ENCODE measurements at places on chromosomes 7 and 10.

DNA sequence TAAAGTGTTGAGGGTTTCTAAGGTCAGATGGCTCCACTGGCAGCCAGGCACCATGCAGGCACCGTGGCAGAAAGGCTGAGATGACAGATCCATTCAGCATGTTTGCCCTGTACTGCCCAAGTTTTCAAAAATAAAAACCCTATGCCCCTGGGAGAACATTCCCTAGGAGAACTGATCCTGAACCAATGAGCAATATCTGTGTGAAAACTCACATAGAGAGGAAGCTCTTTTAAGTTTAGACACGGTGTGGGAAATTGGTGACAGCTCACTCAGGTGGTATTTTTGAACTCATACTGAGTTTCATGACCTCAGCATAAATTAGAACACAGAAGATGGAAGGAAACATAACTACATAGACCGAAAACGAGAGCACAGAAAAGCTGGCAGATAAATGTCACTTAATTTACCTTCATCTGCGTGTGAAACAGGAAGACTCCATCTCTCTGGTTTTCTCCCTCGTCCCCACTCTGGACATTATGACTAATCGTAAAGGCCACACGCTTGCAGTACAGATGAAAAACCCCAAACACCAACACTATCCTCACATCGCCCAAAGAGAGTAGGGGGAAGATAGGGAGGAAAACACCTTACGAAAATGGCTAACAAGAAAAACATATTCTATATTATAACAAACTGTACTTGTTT, 127.8 kb downstream of the ICA1 start:
- DNase-seq, result no peak

DNA sequence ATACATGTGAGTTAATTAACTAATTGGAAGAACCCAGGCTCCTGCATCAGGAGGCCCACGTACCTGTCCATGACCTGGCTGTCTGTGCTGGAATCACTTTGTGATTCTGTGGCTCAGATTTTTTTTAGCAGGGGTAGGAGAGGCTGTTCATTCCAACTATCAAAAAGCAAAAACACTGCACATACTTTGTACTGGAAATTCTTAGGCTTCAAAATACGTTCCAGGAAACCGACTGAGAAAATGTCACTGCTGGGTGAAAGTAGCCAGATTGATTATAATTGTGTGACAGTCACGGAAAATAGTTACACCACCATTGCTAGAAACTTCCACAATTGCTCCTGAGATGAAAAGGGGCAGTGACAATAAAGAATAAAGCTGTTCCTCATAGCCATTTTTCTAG, 91.0 kb downstream of the SLC16A9 start:
- DNase-seq, result no peak

DNA sequence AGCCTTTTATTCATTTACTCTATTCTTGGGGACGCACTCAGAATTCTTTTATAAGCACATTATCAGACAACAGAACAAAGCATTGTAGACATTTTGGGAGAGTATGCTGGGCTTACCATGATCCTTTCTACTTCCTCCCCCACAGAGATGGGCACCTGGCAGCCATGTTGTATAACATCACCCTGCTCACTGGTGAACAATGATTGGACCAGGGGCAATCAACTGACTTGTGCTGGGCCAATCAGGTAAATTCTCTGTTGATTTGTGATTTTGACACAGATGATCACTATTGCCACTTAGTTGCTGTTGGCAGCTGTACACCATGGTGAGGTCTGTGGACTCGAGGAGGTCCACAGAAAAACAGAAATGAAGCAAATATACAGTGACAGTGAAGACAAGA, 43.7 kb downstream of the WNT2 start:
- no peak for DNase-seq

- no peak for DNase-seq
These were observed 43.6 kb downstream of the GUSB start for GRCh38 chr7:65938336-65938895.

- DNase-seq, result no peak
These were observed 127.6 kb downstream of the TNS3 start for GRCh38 chr7:47454069-47454973.

GRCh38 chr7:92631067-92631849, 41.1 kb upstream of the FAM133B start:
- no peak for DNase-seq

GRCh38 chr10:123808286-123808685, 83.3 kb downstream of the CPXM2 start:
- DNase-seq, result no peak

- DNase-seq, result no peak
These were observed 34.7 kb downstream of the ENTPD7 start for GRCh38 chr10:99693933-99694583.

- no peak for DNase-seq
These were observed 35.4 kb upstream of the FAM133B start for GRCh38 chr7:92625617-92626016.

DNA sequence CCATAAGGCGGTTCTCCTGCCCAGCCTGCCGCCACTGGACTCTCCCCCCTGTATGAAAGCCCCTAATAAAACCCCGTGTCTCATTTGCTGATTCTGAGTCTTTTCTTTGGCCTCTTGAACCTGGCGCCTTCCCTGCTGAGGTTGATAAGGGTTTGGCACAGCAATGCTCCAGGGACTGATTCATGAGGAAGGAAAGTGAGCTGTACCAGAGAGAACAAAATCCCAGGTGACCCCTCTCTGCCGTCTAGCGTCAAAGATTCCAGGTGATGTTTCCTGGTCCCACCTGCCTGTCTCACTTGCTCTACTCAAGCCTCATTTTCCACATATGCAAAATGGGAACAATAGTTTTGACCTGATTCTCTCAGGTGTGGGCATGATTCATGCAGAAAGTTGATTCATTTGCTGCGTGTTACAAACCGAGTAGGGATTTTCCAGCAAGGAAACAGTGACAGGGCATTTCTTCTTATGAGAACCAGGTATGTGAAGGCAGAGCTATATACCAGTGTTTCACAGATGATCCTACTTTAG, 730.6 kb upstream of the IGFBP3 start:
- DNase-seq, result no peak

DNA sequence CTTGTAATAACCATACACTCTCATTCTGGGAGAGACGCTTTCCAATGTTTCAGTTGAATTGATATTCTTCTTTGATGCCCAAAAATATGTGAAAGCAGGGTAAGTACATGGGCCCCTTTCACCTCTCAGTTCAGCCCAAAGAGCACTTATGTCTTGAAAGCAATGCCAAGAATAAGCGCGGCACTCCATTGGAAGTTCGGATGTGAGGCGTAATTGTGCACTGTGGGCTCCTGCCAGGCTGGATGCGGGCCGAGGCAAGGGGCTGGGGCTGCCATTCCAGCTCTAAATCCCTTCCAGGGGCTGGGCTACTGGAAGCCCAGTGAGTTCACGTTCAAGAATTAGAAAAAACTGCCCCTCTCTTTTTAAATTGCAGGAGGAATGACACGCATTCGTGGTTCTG, 113.8 kb downstream of the EBF3 start:
- no peak for DNase-seq

GRCh38 chr7:15863951-15864625, 177.6 kb upstream of the MEOX2 start:
- no peak for DNase-seq

DNA sequence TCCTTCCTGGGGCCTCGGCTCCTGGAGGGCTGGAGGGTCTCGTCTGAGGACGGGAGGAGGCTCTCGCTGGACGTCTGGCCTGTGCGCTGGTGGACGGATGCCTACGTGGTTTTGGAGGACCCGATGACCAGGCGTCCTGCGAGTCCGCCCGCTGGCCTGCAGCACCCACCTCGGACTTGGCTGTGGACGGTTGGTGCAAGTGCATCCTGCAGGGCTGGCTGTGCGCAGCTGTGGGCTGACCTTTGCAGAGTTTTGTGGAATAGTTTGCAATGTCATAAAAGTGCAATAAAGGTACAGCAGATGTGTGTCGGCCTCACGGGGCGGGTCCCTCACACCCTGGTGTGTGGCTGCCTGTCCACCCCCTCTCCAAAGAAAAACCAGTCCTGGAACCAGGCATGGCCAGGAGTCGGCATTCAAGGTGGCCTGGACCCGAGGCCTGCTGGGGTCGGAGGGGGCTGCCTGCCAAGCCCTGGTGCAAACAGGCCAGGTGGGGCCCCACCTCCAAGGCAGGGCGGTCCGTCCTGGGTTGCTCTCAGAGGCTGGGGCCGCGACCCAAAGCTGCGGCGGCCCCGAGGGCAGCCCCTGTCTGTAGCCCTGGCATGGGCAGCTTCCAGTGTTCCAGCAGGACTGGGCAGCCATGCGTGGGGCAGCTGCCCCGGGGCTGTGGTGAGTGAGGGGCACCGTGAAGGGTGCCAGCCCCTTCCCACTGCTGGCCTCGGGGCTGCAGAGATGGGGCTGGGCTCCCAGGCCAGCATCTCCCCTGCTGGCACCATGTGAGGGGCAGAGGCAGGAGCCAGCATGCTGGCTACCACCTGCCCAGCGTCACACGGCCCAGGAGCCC, 29.3 kb upstream of the FOXL3 start:
- no peak for DNase-seq

GRCh38 chr7:27345997-27346396, 103.4 kb downstream of the EVX1 start:
- DNase-seq, result no peak

DNA sequence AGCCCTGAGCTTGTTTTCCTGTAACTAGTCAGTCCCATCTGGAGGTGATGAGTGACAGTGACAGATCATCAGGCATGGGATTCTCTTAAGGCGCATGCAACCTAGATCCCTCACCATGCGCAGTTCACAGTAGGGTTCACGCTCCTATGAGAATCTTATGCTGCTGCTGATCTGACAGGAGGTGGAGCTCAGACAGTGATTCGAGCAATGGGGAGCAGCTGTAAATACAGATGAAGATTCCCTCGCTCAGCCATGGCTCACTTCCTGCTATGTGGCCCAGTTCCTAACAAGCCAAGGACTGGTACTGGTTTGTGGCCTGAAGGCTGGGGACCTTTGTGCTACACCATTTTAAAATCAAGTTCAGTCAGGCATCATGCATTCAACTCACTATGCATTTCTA, 221.7 kb downstream of the KIAA1217 start:
- no peak for DNase-seq

GRCh38 chr7:121442845-121443244, 46.7 kb upstream of the FAM3C start:
- no peak for DNase-seq

DNA sequence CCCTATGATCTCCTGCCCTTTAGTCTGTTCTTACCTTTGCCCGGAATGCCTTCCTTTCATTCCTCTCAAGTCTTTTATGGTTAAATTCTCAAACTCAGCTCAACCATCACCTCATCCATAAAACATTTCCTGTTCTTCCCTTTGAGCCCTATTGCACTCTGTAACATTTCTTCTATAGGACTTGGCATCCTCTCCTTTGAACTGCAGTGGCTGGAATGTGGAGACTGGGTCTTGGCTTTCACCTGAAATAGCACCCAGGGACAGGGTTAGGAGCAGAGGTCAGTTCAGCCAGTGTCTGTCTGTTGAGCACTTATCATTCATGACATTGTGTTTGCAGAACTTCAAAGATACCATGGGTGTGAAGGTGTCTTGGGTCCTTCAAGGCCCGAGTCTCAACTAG, 7.2 kb downstream of the NFE2L3 start:
- DNase-seq, result no peak

GRCh38 chr7:83937930-83938329, 256.7 kb downstream of the SEMA3A start:
- DNase-seq, result no peak

DNA sequence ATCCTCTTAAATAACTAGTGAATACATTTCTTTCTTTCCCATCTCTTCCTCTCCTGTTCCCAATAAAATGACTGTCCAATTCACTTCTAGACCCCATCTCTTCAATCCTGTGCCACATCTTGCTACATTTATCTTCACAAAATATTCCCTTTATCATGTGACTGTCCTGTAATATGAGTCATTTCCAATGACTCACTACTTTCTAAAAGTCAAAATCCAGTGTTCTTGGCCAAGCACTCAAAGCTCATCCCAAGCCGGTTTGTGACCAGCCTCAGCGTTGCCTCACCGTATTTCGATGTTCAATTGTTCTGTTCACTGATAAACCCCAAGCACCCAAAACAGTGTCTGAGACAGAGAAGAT, 104.7 kb downstream of the PARD3 start:
- DNase-seq, result no peak

GRCh38 chr7:2707481-2707880, 19.5 kb downstream of the AMZ1 start:
- no peak for DNase-seq

GRCh38 chr7:67635271-67635670, 638.6 kb downstream of the TYW1 start:
- DNase-seq, result no peak

- DNase-seq, result no peak
These were observed 1.7 kb upstream of the CDH23 start for GRCh38 chr10:71394926-71395562.

DNA sequence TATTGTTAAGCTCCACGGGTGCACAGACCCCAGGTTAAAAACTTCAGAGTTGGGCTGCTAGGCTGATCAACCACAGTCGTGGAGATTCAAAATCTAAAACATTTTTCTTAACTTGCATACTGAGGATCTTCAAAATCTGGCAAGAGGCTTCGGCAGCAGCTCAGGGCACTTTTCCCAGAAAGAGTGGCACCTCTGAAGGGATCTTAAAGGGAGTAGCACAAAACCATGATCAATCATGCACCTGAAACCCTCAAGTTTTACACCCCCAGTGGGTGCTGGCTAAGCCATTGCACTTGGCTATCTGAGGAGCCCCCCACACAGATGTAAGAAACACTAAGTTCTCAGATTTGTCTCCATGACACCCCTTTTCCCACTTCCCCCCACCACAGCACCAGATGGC, 151.7 kb downstream of the CALN1 start:
- DNase-seq, result no peak

DNA sequence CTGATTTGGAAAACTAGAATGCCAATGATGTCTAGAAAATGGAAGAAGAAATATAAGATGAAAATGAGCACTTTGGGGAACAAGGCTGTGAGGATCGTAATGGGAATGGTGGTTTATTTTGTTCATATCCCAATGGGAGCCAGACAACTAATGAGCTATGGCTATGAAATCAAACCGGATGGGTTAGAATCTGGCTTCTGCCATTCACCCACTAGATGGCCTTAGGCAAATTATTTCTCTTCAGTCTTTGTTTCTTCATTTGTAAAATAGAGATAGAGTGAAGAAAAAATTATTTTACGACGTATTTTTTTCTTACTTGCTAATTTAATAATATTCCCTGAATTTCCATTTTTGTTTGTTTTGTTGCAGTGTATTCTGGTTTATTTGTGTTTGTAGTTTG, 572.1 kb upstream of the IGFBP3 start:
- DNase-seq, result no peak

- no peak for DNase-seq
These were observed 40.4 kb upstream of the EPHB6 start for GRCh38 chr7:142814451-142814850.

DNA sequence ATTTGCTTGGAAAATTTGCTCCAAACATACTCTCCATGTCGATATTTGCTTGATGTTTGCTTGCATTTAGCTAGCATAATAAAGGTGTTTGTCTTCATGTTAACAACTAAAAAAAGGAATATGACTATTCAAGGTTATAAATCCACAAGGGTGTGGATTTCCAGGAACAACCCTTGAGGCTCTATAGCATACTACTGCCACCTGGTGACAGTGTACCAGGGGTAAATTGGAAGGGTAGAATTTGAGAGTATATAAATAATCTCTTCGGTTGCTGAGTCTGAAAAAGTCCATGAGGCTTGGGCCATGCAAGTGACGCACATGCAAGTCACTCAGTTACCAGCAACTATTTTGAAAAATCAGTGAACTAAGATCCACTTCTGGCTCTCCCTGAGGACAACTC, 68.4 kb downstream of the SLIT1 start:
- DNase-seq, result no peak

- DNase-seq, result no peak
These were observed 265.9 kb upstream of the YAE1 start for GRCh38 chr7:39300276-39300675.

All from endothelial cell (in vitro differentiated cells).